ENCODE measurements at places on chromosomes 16 and 17.

DNA sequence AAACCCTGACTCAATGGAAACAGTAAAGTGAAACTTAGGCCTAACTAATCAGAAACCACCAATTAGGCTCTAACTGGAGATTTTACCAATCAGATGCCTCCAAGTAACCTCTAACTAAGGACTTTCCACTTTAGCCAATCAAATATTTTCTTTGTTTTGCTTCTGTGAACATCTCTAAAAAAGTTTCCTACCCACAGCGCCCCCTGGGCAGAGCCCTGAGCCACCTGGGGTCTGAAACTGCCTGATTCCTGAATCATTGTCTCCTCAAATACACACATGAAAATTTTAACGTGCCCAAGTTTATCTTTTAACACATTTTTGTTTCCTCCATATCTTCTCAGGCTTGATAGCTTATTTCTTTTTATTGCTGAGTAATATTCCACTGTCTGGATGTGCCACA, 19.0 kb downstream of the ADAD2 start:
- DNase-seq: no peak

DNA sequence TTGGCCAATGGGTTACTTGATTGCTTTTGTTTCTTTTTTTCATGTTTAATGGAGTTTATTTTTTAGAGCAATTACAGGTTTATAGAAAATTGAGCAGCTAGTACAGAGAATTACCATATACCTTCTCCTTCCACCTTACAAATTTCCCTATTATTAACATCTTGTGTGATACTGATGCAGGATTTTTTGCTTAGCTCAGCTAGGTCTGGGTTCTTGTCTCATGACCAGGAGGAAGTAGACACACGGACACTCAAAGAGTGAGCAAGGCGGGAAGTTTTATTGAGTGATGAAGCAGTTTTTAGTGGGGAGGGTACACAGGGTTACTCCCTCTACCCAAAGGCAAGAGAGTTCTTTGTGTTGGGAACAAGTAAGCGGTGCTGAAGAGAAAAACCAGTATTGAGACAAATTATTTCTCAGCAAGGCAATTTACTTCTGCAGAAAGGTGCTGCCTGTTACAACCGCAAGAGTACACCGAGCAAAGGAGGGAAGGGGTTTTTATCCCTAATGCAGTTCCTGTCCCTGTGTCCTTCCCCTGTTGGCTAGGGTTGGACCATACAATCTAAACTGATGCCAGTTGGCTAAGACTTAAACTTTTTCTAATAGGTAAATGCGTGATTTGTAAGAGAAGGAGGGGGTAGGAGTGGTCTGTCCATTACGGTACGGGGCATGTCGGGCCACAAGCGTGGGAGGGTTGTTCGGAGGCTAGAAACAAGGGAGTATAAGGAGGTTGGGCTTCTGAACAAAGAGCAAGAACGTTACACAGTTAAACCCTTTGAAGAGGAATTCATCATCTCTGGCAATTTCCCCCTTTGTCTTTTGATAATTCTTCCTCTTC, 26.9 kb downstream of the SEC14L1 start:
- DNase-seq: no peak

DNA sequence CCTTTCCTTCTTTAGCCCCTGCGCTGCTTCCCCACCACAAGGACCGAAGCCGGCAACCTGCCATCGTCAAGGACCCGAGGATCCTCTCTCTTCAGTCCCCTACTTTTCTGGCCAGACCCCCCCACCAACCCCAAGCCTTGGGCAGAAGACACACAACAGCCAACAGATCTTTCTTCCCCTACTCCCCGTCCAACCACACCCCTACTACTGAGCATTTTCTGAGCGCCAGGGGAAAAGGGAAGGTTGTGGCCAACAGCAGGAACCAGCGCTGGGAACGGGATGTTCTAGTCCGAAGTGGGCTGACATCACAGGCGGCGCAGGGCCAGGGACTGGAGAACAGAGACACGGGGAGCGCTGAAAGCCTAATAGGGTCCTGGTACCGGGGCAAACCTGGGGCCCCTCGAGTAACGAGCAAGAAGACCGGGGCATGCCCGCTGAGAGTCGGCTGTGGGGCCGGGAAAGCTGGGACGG, 528 bp downstream of the PER1 start:
- no peak for DNase-seq

DNA sequence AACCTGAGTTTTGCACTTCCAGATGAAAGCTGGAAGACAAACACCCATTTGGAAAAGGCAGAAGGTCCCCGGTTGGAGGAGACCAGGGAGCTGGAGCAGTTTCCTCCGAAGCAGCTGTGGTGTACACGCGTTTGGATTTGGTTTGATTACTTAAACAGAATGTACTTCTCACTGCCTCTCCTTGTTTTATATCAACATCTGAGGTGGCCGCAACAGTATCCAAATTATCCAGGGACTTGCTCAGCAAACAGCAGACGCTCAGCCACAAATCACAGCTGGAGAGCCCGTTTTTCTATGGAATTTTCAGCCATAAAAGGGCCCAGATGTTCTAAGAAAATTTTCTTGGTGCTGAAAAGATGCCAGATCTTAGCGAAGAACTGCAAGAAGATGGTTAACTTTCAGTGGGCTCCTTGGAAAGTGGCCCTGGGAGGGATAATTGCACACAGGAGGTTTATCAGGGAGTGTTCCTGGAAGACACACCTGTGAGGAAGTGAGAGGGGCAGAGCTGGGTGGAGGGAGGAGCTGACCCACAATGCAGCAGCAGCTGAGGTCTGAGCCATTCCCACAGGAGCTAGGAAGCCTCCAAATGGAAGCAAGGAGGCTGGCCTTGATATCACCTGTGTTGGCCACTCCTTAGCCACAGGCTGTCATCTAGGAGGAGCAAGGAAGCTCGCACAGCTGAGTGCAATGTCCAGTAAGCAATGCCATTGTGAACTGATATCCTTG, 28.9 kb upstream of the CDH5 start:
- no peak for DNase-seq

GRCh38 chr17:76076765-76077583, 2.0 kb upstream of the ZACN start:
- DNase-seq: peak; percentile 69

GRCh38 chr17:32426894-32427293, 17.4 kb upstream of the PSMD11 start:
- no peak for DNase-seq

All from CD4-positive, alpha-beta T cell treated with Interleukin-15 for 1 hour (primary cell).